GM04504 (cell line): ENCODE measurements at places on chromosomes 13 and 19.

DNA sequence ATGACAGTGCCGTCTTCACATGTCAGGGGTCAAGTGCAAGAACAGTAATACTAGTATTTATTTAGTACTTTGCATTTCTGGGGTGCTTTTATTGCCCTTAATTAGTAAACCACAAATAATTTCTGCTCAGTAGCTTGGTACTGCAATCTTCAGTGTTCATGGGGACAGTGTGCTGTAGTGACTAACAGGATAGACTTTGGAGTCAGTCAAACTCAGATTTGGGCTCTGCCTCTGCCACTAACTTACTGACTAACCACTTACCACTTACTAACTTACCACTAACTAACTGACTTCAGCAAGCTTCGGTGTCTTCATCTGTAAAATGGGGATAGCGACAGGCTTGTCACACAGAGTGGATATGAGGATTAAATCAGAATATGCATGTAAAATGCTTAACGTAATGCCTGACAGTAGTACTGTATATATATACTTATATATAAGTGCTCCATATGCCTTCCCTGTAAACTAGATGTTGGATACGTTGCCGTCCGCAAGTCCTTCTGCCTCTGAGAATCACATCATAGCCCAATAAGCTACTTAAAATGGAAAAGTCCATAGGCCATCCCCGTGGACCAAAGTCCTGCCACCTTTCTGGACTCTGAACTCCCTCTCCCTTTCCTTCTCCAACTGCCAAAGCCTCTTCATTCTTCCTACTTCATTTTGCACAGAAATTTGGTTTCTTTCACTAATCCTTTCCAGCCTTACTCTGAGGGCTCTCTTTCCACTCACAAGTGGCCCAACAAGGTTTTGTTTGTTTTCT, 158.1 kb downstream of the ZIC5 start:
- DNase-seq, result no peak

- DNase-seq, result no peak
These were observed at the start of gene TNPO2 for GRCh38 chr19:12723641-12724426. Gene TNPO2, minus strand, starts transcription at chr19:12723932. Its CDS starts 2,955 bp downstream, at chr19:12720977.

- DNase-seq, result no peak
These were observed 22.8 kb downstream of the RASA3 start for GRCh38 chr13:114109641-114110041.

DNA sequence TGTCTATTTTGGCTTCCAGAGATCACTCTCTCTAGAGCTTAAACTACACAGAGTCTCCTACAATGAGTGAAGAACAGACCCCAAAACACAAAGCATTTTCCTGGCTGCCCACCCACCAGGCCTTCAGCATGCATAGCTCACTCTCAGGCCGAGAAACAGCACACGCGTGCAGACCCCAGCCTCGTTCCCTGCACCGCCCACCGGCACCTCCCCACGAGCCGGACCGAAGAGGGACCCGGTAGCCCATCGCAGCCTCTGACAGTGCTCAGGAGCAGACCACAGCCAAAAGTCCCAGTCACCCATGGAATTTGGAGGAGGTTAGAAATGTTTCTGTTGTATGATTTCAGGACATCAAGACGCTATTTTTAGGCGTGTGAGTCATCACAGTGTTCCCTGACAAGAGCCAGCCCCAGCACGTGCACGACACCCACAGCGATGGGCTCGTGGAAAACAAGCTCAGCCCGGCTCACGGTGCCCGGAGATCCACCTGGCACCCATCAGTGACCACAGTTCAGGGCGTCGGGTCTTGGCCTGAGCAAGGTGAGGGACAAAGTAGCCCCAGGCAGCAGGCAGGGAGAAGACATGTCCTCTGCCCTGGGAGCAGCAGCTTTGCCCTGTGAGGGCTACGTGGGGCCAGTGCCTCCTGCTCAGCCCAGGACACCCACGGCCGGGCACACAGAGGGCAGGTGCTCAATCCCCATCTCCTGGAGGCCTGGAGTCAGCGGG, 50.1 kb upstream of the SPACA7 start:
- DNase-seq, result no peak

GRCh38 chr13:98443329-98443728, 133.6 kb downstream of the STK24 start:
- DNase-seq, result peak; percentile 83

- DNase-seq, result no peak
These were observed 240.3 kb downstream of the DCT start for GRCh38 chr13:94239135-94239534.

DNA sequence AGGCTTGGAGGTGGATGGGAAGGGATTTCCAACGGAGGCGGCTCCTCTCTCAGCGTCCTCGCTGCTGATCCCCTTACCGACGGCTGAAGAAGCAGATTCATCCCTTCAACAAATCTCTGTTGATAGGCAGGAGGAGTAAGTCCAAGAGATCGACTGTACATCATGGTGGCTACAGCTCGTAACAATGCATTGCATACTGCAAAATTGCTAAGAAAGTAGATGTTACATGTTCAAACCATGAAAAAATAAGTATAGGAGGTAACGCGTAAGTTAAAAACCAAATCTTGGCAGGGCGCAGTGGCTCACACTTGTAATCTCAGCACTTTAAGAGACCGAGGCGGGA, 468 bp upstream of the SLC39A3 start:
- no peak for DNase-seq
